ENCODE measurements at places on chromosomes 12 and 14.

- DNase-seq = no peak
These were observed 1.1 kb upstream of the SPATS2 start for GRCh38 chr12:49366096-49366651.

- DNase-seq = peak; percentile 21
These were observed 21.6 kb downstream of the SOX5 start for GRCh38 chr12:23927907-23928306.

DNA sequence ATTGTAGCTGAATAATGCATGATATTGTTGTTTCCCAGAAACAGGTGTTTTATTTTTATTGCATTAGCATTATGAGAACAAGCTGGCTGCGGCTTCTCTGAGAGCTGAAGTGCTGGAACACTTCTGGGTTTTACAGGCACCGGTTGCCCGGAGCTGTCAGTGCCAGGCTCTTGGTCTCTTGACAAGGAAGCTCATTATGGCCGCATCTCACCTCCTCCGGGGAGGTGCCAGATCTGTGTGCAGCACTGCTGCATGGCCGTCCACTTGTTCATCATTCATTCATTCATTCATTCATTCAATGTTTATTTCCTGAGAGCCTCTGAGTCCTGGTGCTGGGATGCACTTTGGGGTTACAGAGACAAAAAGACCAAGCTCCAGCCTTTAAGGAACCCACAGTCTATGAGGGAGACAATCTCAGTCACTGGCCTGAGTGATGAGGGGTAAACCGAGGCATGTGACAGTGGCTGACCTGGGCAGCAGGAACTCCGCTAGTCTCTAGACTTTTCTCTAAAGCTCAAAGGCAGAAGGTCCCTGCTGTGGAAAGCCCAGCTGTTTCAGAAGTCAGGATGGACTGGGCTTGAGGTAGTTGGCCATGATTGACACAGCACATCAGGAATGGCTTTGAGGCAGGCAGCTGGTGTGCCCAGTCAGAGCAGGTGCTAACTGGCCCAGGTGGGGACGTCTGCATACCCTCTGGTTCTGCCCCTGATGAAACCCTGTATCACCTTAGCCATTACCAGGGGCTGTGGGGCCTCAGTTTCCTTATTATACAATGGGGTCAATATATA lies 181.0 kb downstream of the ADGRD1 start:
- DNase-seq = no peak

- DNase-seq = no peak
These were observed 107.4 kb upstream of the NAV3 start for GRCh38 chr12:77723308-77723707.

DNA sequence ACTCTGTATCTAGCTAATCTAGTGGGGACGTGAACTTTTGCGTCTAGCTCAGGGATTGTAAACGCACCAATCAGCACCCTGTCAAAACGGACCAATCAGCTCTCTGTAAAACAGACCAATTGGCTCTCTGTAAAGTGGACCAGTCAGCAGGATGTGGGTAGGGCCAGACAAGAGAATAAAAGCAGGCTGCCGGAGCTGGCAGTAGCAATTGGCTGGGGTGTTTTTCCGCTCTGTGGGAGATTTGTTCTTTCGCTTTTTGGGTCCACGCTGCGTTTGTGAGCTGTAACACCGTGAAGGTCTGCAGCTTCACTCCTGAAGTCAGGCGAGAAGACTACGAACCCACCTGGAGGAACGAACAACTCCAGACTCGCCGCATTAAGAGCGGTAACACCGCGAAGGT lies 76.5 kb downstream of the SPRING1 start:
- no peak for DNase-seq

- DNase-seq = peak; percentile 74
These were observed 19.0 kb upstream of the GOLGA3 start for GRCh38 chr12:132847363-132848356.

- peak; percentile 31 for DNase-seq
These were observed 276.7 kb upstream of the SRRM4 start for GRCh38 chr12:118704527-118705241.

GRCh38 chr12:113500782-113501311 lies 29.2 kb upstream of the LHX5 start:
- peak; percentile 29 for DNase-seq

- DNase-seq = no peak
These were observed 3.1 kb downstream of the CEBPE start for GRCh38 chr14:23115918-23116317.

DNA sequence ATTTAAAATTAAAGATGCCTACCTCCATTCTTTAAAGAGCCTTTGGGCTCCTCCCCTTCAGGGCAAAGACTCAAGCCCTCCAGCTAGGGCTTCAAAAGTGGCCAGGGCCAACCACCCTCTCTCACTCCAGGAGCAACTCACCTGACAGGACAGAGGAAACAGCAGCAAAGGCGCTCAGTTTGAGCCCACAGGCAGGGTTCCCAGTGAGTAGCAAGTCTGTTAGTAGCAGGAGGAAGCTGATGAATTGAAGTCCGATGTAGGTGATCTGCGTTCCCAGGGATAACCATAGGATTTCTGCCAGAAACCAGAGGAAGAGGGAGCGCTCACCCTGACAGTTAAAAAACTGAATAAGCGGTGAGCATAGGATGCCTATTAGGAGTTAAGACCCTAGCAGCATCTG lies 15.7 kb downstream of the GSG1 start:
- DNase-seq = peak; percentile 57

- no peak for DNase-seq
These were observed 956.6 kb downstream of the LRFN5 start for GRCh38 chr14:42563313-42563712.

GRCh38 chr14:46691819-46692218 lies 40.2 kb upstream of the RPL10L start:
- no peak for DNase-seq

DNA sequence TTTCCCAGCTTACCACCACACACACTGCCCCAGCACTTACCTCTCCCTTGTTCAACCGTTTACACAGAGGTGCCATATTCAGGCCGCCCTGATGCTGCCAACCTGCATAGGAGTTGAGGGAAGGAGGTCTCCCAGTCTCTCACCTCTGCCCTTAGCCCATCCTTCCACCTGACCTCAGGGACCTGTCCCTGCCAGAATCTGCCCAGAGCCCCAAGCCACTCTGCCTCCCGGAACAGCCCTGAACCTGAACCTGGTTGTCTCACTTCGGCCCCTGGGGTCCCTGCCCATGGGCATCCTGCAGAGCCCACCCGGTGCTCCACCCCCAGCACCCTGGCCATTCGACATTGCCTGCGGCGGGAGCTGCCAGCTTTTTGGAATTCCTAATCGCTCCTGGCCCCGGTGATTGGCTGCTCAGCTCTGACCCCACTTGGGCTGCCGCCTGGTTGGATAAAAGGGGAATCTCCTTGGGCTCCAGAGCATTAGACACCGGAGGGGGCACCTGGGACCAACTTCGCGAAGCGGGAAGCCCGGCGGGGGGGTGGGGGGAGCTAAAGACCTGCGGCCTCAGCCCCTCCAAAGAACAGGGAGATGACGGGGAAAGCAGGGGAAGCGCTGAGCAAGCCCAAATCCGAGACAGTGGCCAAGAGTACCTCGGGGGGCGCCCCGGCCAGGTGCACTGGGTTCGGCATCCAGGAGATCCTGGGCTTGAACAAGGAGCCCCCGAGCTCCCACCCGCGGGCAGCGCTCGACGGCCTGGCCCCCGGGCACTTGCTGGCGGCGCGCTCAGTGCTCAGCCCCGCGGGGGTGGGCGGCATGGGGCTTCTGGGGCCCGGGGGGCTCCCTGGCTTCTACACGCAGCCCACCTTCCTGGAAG lies at the start of gene VSX2:
Gene VSX2 (plus strand): TSS at position 476 of the 874 bp plus-strand sequence. CDS start 113 bp downstream, at position 589.
- peak; percentile 50 for DNase-seq

- peak; percentile 94 for DNase-seq
These were observed 1.0 kb downstream of the NCOR2 start for GRCh38 chr12:124566161-124566996.

DNA sequence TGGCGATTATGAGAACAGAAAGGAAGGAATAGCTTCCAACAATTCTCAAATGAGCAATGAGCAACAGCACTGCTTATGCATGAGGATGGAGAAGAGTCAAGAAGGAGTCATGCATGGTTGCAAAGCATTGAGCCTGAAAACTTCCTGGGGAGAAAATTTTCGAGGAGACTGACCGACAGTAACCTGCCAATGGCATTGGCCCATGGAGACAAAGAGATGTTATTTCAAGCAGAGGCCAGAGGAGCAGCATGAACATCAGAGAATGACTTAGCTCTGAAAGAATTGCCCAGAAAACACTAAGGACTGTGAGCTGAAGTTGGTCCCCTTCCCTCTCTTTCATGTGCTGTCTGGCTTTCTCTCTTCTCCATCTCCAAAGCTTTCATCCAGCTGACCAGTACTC lies 343.4 kb downstream of the ADAMTS20 start:
- no peak for DNase-seq

- no peak for DNase-seq
These were observed 529 bp downstream of the PHLDA1 start for GRCh38 chr12:76031081-76031413.

GRCh38 chr12:71764587-71765321 lies 10.1 kb downstream of the RAB21 start:
- DNase-seq = no peak

- peak; percentile 80 for DNase-seq
These were observed 26.9 kb downstream of the ZFC3H1 start for GRCh38 chr12:71636704-71637115.

DNA sequence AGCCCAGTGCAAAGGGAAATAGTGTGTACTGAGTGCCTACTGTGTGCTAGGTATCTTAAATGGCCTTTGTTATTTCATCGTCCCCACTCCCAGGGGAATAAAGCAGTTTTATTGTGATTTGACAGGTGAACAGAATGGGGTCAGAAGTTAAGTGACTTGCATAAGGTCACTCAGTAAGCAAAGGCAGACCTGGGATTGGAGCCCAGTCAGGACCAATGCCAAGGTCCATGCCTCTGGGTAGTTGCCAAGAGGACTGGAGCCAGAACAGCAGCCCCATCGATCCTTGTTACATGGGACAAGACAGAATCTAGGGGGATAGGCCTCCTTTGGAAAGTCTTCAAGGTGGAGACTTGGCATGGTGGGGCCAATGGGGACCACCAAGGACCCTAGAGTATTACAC lies 227.4 kb upstream of the PWP1 start:
- no peak for DNase-seq

DNA sequence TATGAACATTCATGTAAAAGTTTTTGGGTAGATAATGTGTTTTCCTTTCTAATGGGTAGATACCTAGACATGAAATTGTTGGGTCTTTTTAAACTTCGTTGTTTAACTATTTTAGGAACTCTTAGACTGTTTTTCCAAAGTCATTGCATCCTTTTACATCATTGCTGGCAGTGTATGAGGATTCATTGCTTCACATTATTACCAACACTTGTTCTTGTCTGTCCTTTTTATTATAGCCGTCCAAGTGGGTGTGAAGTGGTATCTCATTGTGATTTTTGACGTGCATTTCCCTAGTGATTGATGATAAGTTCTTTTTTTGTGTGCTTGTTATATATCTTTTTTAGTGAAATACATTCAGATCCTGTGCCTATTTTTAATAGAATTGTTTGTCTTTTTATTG lies 39.4 kb downstream of the USP15 start:
- DNase-seq = no peak

DNA sequence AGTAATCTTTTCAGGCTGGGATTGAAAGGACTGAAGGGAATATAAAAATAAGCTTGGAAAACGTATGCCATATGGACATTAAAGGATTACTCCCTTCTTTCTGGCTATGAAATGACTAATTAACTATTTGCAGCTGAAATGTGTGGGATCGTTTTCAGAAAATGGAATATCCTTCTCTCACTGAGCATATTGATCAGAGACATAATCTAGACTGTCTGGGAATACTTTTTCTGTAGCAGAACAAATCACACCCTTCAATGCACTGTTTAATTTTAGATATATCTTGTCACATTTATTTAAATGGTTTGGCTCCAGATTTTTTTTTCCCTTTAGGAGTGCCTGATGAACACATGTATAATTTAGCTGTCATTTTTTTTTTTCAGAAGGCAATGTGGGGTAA lies 10.8 kb upstream of the ACTR10 start:
- no peak for DNase-seq

DNA sequence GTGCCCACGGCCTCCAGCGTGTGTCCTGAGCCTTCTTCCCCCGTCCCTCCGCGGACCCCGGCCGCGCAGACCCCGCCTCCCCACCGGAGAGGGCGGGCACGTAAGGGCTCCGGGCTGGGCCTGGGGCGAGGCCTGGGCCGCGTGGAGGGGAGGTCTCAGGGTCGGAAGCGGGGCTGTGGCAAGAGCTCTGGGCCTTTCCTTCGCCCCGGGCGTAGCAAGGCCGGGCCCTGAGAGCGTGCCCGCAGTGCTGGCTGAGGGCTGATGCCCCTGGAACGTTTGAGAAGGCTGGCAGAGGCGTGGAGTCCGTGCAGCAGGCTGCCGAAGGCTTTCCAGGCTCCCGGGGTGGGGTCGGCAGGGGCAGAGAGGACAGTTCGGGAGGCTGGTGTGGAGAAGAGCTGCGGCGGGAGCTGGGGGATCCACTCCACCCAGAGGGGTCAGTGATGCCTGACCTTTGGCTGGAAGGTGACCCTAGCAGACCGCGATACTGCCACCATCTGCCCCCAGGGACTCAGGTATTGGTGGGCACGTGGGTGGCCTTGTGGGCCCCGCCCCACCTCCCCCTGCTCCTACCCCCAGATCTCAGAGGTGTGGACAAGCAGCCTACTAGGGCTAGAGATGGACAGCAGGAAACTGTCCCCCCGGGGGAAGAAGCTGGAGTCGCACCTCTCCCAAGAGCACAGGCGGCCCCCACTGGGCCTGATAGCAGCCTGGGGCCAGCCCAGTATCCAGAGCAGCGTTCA lies 558 bp downstream of the TEX22 start:
- peak; percentile 42 for DNase-seq

DNA sequence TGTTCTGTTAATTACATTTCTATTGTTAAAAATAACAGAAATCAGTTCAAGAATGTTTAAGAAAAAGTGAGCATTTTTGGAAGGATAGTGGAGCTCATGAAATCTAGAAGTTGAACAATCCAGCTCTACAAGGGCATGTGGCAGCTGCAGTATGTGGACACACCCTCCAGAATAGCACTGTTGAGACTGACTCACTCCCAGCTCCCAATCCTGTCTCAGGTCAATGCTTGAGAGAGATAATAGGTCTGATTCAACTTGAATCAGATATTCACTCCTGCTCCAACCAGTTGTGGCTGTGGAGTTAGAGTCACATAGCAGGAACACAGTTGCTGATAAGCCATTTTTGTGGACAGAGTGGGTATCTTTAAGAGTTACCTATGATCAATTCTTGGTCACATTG lies 113.0 kb upstream of the NTF3 start:
- DNase-seq = no peak

- peak; percentile 69 for DNase-seq
These were observed 209.8 kb upstream of the NUDT4 start for GRCh38 chr12:93167841-93168492.

- no peak for DNase-seq
These were observed 22.6 kb upstream of the MDM2 start for GRCh38 chr12:68785358-68785757.

- DNase-seq = no peak
These were observed 21.1 kb downstream of the TTC9 start for GRCh38 chr14:70662816-70663215.
